ENCODE measurements at places on chromosomes 16 and 17. TPM values are rescaled to one million over a fixed set of nuclear protein-coding genes. Genes with fewer than 3 reads are reported as not detected.

DNA sequence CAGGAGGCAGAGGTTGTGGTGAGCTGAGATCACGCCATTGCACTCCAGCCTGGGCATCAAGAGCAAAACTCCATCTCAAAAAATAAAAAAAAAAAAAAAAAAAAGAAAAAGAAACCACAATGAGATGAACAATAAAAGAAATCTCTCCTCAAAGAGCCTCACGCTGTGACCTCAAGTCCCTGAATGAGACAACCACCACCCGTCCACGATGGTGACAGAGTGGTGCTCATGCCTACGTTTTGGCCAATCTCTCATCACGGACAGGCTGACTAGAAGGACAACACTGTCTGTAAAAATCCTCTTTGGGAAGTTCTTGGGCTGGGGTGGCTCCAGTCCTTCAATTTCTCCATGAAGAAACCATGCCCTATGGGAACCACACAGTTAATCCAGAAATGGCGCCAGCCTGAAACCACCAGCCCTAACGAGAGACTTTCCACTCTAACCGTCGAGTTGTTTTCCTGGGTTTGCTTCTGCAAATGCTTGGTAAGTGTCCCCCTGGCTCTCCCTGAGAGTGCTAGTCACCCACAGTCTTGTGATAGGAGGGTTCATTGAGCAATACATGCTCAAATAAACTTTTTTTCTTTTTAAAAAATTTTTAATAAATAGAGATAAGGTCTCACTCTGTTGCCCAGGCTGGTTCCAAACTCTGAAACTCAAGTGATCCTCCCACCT is 15.0 kb upstream of the PRSS27 start:
- DNase-seq: no peak

DCXR gene
- 52.8 TPM for total RNA-seq

IL21R gene
- 2.2 TPM for total RNA-seq

- no peak for DNase-seq
Measured at GRCh38 chr17:50100921-50101345, 5.8 kb downstream of the PDK2 start.

DNA sequence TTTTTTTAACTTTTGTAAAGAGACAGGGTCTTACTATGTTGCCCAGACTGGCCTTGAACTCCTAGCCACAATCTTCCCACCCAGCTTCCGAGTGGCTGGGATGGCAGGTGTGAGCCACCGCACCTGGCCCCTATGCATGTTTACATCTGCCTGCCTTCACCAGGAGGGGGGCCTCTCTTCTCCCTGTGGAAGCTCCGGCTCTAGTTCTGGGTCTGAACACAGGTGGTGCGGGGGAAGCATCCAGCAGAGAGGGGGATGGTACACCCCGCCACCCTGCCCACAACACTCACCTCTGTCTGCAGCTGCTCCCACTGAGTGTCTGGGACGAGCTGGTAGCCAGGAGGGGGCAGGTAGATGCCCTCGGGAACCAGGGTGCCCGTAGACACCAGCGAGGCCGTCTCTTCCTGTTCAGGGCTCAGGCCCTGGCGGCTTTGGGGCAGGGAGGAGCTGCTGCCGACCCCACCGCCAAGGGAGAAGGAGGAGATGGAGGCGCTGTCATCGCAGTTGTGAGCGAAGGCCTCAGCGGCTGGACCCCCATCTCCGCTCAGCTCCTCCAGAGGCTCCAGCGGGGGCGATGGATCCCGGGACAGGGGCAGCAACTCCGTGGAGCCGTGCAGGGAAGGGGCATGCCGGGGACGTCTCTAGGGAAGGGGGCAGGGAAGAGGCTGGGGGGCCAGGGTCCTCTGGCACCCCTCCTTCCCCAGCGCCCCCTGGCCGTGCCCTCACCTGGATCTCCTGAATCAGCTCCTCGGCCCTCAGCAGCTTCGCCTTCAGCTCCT is 10.9 kb downstream of the RABEP2 start:
- no peak for DNase-seq

GRCh38 chr17:72822358-72823023 is 270.0 kb downstream of the SLC39A11 start:
- DNase-seq: no peak

DNA sequence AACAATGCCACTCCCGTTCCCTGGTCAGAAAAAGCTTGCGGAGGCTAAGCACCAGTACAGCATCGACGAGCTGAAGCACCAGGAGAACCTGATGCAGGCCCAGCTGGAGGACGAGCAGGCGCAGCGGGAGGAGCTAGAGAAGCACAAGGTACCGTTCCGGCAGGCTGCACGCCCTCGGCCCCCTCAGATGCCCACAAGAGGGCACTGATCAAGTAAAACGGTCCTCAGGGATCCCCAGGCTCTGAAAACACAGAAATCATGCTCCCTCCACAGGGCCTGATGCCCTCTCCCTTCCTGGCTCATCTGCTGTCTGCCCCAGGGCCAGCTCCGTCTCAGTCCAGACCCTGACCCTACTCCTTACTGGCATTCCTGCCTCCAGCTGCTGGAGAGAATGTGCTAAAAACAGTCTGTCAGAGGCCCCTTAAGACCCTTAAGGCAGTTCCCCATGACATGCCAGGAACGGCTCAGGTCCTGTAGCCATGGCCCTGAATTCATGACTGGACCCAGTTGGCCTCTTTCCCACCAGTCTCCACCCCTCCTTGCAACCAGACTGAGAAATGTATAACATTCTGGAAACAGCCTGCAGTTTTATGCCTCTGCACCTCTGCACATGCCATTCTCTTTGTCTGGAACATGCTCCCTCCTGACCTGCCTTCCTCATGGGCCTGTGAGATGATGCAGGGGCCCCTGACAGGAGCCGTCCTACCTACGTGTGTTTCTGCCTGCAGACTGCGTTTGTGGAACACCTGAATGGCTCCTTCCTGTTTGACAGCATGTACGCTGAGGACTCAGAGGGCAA is 21.8 kb downstream of the DRC3 start:
- no peak for DNase-seq

ASGR2 gene
- total RNA-seq: not detected

DNA sequence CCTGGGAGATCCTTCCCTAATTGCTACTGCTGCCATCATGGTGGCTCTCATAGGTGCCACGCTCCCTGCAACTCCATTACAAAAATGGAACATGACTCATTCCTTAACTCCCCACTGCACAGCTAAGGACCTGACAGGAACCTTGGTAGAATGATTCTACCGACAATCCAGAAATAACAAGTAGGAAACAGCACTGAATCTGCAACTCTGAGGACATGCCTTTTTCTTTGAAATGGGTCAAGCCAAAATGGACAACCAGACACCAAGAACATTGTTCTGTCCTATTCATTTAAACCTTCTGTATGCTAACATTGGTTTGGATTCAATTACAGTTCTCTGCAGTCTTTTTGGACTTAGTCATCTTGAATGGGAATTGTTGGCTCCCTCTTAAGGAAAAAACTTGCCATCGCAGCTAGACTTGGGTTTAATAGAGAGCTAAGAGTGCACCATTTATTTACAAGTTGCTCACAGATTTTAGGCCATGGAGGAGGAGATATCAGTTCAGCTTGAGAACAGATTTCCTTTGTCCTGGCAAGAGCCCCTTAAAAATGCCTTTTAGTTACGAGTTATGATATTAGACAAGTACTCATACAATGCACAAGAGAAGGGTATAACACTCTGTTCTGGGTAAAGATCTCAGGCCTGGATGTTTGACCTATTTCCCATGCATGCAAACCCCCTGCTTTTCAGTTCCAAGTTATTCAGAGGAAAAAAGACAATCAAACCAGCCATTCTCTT is 20.9 kb upstream of the NSRP1 start:
- DNase-seq: no peak

Data from chondrocyte (in vitro differentiated cells).